Stimulated activated CD8-positive, alpha-beta memory T cell treated with anti-CD3 and anti-CD28 coated beads, Interleukin-4, amount 100 ng/mL, for 48 hours (primary cell): ENCODE measurements at places on chromosomes 7 and 10.

GRCh38 chr7:25844102-25844870, 307.7 kb upstream of the NFE2L3 start:
- DNase-seq = no peak

DNA sequence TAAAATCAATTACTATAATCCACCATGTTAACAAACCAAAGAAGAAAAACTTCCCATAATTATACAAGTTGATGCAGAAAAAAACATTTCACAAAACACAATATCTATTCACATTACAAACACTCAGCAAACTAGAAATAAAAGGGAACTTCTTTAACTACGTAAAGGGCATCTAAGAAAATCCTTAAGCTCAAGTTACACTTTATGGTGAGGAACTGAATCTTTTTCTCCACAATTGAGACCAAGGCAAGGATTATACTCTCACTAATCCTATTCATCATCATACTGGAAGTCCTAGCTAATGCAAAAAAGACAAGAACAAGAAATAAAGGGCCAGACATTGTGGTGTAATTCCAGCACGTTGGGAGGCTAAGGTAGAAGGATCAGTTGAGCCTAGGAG, 159.9 kb downstream of the ZNF365 start:
- DNase-seq = no peak

- DNase-seq = no peak
These were observed 19.9 kb upstream of the IFIT1B start for GRCh38 chr10:89357975-89358374.

- no peak for DNase-seq
These were observed 10.9 kb downstream of the CALML5 start for GRCh38 chr10:5488272-5489161.

DNA sequence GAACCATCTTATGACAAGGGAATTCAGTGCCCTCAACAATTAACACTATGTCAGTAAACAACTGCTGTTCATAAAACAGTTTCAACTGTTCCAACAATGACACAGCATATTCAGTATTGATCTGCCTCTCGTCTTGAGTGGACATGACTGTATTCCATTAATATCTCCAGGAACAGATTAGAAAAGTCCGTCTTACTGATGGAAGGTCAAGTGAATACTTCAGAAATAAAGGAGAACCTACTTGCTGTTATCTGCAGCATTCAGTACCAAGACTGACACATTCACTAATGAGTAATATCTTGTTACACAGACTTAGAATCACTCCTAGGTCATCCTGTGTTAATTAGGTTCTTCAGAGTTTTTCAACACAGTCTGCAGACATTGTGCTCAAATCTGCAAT, 12.1 kb downstream of the KBTBD2 start:
- no peak for DNase-seq

DNA sequence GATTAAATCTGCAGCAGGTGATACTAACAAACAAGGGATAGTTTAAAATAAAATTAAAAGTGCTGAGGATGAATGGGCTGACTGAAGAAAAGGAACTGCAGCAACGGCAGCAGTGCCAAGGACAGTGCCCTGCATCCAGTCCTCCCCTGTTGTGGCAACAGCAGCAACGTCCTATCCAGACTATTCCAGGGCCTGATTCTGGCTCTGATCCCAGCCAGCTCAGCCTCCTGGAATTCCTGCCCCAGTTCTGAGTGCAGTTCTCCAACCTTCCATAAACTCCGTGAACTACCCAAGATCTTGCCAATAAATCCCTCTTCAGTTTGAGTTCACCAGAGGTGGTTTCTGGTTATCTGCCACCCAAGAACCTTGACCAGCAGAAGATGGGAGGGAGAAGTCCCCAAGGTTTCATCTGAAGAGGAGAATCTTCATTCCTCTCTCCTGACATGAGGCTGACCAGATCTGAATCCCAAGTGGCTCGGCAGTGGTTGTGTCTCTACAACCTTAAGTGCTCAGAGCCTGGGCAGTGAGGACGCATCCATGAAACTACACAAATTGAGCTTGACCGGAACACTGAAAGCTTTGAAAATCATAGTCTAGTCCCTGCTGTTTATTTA, 115.8 kb downstream of the SORBS1 start:
- DNase-seq = no peak

DNA sequence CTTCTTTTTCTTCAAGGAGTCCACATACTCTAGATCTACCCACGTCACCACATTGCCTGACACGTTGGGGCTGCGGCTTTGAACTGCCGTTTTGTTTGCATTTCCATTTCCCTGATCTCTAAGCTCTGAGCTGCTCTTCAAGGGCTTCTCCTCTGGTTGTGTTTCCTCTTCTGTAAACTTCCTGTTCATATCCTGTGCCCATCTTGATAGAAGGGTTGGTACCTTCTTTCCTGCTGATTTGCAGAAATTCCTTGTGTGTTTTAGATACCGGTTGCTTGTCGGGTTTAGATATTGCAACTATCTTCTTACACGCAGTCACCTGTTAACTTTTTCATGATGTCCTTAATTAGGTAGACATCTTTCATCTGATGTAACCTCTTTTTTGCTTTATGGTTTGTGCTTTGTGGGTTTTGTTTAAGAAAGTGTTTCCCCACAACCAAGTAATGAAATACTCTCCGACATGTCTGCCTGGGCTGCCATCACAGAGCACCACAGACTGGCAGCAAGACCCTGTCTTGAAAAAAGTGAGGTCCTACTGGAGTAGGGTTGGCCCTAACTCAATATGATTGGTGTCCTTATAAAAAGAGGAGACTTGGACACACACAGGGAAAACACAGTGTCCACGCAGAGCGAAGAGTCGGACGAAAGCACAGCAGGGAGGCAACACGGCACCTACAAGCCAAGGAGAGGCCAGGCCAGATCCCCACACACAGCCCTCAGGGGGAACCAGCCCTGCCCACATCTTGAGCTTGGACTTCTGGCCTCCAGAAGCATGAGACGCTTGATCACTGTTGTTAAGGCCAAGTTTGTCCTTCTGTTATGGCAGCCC, 99.1 kb upstream of the PDGFA start:
- DNase-seq = peak; percentile 72

DNA sequence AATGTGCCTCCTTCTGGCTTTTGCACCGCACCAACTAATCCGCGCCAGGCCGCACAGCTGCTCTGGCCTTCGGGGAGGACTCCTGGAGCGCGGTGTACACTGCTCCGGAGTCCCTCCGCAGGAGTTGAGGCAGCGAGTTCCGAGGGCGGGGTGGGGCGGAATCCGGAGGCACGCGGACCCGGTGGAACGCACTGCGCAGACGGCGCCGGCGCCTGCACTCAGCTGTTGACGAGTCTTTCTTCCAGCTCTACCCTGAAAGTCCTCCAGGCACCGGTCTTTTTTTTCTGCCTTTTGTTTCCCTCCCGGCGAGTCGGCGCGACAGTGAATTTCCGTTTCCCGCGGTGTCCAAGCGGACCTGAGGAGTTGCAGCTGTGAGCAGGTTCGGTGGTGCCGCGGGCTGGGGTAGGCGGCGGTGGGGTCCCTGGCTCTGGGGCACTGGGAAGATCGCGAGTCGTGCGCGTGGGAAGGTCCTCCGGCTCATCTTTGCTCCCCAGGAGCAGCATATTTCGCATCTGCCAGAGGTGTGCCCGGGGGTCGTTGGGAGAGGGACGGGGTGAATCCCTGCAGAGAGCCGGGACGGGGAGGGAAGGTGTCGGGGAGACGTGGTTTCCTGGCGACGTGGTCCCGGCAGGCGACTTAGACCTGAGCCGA, 44.1 kb downstream of the SFTPD start:
- DNase-seq = peak; percentile 72

DNA sequence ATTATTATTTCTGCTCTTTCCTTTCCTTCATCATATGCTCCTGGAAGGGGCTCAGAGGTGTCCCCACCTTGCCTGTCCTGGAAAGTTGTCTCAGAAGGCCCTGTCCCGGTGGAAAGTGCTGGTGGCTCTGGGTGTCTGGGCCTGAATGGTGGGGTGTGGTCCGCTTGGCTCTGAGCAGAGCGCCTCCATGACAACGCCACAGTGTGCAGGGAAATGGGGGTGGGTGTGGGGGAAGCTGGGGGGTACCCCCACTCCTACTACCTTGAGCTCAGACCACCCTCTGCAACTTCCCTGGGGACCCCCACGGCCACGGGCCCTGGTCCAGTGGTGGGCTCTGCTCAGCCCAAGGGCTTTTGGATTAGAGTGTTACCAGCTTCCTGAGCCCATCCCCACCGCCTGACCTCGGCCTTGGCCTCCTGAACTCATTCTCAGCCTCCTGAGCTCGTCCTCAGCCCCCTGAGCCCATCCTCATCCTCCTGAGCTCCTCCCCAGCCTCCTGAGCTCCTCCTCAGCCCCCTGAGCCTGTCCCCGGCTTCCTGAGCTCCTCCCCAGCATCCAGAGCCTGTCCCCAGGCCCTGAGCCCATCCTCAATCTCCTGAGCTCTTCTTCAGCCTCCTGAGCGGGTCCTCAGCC, 106.4 kb upstream of the FAM20C start:
- no peak for DNase-seq

DNA sequence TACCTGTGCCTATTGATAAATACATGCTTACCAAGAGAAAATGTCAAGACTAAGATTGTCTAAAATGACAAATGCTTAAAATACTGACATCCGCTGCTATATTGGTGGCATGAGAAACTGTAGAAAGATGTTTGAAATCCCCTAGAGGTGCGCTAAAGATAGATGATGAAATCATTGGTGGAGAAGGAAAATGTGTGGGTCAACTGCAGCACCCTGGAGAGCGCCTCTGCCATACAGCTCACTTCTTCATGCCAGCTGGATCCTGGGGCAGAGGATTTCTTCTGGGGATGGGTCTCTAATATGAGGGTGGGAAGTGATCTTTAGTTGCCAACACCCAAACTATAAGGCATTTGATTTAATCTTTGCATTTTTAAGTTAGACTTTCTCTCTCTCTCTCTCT, 680.4 kb upstream of the POM121L12 start:
- no peak for DNase-seq

GRCh38 chr7:135728136-135728669, at the start of gene SLC13A4:
Gene SLC13A4, minus strand, starts transcription at chr7:135728186. Its CDS starts 690 bp downstream, at chr7:135727496.
- DNase-seq = no peak

DNA sequence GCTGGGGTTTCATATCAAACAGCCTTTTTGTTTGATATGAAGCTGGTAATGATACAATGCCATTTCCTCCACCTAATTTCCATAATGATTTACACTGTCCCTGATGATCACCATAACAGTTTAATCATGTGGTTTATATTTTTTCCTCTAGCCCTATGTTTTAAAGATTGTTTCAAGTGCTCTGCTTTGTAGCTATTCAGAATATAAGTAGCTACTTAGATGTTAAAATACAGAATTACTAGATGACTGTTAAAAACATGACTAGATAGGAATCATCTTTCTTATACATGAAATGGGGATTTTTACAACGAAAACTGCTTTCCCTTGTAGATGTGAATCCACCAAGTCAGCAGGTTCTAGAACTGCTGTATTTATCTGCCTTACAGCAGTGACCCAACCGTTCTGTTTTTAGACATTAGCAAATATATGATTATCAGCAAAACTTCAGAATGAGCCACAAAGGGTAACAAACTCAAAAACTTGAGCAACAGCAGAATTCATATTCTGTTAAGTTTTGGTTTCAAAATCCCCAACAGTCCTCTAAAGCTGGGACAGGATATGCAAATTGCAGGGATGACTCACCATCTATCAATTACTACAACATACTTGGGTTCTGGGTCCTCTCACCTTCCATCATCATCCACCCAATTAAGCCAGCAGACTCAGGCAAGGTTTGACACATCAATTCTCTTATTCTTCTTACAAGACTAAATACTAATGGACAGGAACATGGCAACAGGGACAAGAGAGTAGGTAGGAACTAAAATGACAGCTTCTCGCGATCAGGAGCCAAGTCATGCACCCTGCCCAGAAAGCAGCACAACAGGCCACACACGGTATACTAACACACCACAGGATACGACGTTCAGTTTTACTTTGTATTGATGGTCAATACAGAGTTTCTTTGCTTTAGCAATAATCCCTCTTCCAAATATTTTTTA, 83.9 kb downstream of the PIP4K2A start:
- DNase-seq = no peak

DNA sequence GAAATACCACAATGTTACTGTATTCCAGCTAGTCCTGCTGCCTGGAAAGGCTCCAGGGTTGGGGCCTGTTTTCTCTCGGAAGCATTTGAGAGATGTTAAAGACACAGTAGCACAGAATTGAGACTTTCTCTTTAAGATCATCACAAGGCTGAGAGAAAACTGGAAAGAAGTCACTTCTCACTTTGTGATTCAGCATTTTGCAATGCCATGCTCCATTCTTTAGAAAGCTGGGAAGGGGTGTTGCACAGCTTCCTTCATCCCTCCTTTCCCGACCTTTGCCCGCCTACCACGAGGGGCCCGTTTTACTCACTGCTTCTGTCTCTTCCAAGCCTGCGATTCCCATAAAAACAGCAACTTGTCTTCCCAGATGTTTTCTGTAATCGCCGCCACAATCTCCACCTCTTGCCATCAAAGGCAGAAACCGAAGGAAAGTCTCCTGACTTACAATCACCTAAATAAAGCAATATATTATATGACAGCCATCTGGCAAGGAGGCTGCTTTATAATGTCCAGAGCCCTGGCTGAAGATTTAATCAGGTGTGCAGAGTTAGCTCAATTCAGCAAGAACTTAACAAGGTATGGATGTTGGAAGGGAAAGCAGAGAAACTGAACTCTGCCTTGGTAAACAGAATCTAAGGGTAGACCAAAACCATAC, 18.9 kb downstream of the NOD1 start:
- DNase-seq = no peak

- no peak for DNase-seq
These were observed 31.5 kb downstream of the CUL1 start for GRCh38 chr7:148729984-148730733.

GRCh38 chr10:124063750-124064603, 29.4 kb downstream of the CHST15 start:
- DNase-seq = no peak

DNA sequence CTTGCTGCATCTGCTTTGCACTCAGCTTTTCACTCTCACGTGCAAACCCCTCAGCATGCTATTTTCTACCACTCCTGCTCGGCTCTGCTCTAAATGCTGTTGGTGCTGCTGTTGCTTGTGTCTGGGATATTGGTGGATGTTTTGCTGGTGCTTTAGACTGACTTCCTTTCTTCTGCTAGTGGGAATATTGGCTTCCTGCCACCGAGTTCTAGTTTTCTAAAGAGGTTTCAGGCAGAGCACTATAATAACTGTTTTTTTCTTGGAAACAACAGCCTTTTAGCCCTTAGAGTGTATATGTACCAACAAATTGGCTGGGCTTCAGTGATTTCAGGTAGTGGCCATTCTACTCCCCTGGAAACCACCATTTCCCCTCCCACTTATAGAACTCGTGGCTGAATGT, 27.8 kb downstream of the TMEM236 start:
- DNase-seq = no peak

DNA sequence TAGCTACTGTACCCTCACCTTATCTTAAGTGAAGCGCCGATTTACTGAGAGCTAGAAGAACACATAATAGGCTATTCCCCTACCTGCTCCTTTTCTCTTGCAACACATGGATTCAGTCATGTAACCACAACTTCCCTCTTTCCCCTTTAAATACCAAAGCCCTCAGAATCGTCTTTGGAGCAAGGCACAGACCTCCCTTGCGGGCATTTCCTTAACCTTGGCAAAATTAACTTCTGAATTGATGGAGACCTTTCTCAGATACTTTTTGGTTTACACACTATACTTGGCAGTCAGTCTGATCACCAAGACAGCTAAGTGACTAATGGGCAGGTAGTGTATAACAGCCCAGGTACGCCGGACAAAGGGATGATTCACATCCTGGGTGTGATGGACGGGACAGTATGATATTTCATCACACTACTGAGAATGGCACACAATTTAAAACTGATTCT, 72.7 kb upstream of the SEC61G start:
- DNase-seq = no peak
